ENCODE measurements at places on chromosomes 5 and 9.

DNA sequence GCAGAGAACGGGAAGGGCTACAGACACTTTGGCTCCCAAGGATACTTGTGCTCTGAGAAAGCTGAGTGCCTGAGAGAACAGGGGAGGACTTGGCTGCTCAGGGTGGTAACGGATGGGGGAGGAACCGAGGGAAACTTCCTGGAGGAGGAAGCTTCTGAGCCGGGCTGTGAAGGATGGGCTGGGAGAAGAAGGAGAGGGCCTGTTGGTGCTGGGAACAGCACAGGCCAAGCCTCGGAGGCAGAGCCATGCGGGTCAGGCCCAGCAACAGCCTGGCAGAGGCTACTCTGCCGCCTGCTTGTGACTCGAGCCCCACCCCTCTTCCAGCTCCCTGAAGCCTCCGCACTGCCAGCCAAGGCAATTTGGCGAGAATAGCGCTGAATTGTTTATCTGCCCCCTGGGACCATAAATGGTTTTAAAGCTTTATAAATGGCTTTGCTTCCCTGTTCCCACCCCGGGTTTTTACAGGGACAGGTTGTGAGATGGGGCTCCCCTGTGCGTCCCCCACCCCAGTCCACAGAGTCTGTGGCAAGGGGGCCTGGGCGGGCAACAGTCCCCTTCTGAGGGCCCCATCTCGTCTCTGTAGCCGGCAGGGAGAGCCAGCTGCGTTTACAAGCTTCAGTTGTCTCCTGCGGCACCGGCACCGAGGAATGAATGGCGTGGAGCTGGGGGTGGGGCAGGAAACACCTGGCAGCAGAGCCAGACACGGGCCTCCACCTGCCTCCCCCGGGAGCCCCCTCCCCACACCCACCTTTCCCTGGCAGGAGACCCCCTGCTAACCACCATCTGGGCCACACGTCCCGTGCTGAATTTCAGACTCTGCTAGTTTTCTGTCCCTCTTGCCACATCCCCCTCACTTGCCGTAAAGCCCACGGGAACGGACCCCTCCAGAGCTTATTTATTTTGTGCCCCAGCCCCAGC is 24.4 kb downstream of the FAM163B start:
- no peaks in the 10 kb centered on the region for H3K36me3 ChIP-seq
- DNase-seq: no peak
- H3K27ac ChIP-seq: no peak overlapping the region
- H3K4me1 ChIP-seq: peaks cover 16% of the 10 kb centered on the region
- H3K4me3 ChIP-seq: no peak overlapping the region

GRCh38 chr9:135983208-135984071 is 22.3 kb upstream of the UBAC1 start:
- no peak overlapping the region for H3K4me3 ChIP-seq
- peaks cover 26% of the 10 kb centered on the region for H3K4me1 ChIP-seq
- no peak for DNase-seq
- H3K36me3 ChIP-seq: no peaks in the 10 kb centered on the region
- H3K27me3 ChIP-seq: no peaks in the 10 kb centered on the region

GRCh38 chr5:119397518-119398380 is 41.9 kb downstream of the TNFAIP8 start:
- H3K27me3 ChIP-seq: no peaks in the 10 kb centered on the region
- peak overlapping the region; percentile 9 for H3K27ac ChIP-seq
- no peak overlapping the region for H3K4me3 ChIP-seq
- no peak for DNase-seq
- peaks cover 20% of the 10 kb centered on the region for H3K36me3 ChIP-seq

- no peaks in the 10 kb centered on the region for H3K27me3 ChIP-seq
- no peak overlapping the region for H3K4me3 ChIP-seq
Measured at GRCh38 chr9:133002147-133003070, 23.9 kb downstream of the GFI1B start.

DNA sequence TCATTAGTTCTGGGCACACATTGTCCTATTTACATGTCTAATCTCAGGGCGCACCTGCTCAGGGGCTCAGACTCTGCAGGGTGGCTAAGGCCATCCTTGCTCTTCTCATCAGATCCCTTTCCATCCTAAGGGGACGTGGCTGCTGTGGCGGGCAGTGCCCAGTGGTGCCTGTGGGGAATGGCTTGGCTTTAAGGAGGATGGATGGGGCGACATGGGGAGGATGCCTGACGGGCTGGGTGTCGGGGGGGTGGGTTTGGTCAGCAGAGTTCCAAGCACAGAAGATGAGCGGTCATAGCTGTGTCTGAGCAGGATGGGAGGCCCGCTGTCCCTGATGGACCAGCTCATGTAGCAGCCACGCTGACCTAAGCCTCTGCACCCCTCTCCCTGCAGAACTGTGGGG is 40.9 kb upstream of the SUSD3 start:
- no peaks in the 10 kb centered on the region for H3K27me3 ChIP-seq
- no peak overlapping the region for H3K27ac ChIP-seq
- H3K36me3 ChIP-seq: peaks cover 96% of the 10 kb centered on the region
- no peak for DNase-seq

DNA sequence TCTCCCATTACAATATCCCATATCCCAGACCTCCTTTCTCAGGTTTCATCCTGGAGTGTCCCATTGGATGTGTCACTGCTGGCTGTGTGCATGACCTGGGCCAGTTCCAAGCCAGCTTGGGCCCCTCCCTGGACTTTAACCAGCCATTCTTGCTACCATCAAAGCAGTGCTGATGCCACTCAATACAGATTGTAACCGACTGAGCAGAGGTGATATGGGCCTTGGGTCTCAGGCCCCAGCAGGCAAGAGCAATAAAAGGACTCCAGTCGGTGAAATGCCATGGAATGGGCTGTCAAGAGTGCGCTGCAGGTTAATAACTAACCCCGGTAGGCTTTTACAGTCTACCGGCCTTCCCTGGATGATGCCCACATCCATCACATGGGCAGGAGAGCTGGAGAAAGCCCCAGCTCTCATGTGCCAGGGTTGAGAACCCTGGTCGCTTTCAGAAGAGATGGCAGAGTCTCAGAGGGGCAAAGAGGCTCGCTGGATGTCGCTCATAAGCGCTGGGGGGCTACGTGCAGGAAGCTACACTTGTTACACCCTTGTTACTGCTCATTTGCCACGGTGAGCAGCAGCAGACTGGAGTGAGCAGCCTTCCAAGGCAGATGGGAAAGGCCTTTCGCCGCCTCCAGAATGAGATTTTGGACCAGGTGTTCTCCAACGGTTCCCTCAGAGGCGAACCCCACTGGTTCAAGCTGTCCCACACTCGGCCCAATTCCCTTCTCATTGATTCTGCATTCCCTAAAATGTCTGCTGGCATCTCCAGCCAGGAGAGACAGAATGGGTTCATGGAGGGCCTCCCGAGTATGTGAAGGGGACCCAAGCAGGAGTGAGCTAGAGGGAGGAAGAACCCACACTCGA is 13.2 kb downstream of the EPB41L4B start:
- H3K27ac ChIP-seq: no peak overlapping the region
- peaks cover 12% of the 10 kb centered on the region for H3K27me3 ChIP-seq
- H3K36me3 ChIP-seq: no peaks in the 10 kb centered on the region
- no peak for DNase-seq
- no peaks in the 10 kb centered on the region for H3K4me1 ChIP-seq

GRCh38 chr5:56281489-56282165 is 48.5 kb upstream of the ANKRD55 start:
- H3K27me3 ChIP-seq: peaks cover 7% of the 10 kb centered on the region
- no peak overlapping the region for H3K4me3 ChIP-seq
- no peaks in the 10 kb centered on the region for H3K4me1 ChIP-seq
- H3K27ac ChIP-seq: no peak overlapping the region
- H3K36me3 ChIP-seq: no peaks in the 10 kb centered on the region
- no peak for DNase-seq

DNA sequence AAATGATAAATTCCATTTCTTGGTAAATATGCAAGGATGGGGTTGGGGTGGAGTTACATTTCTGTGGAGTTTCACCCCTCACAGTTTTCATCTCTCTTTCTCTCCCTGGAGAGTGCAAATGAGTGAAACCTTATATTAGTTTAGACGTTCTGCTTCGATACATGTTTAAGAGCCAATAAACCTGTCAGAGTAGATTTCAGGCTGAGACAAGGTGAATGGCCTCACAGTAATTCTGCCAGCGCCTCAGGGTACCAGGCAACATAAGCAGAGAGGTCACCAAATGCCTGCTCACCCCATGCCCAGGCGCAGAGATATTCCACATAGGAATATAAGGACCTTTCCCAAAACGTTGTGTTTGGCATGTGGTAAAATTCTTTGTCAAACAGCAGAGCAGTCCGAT is 154.9 kb upstream of the VLDLR start:
- no peak overlapping the region for H3K4me3 ChIP-seq
- H3K4me1 ChIP-seq: no peaks in the 10 kb centered on the region
- DNase-seq: no peak

- no peak overlapping the region for H3K4me3 ChIP-seq
- no peaks in the 10 kb centered on the region for H3K27me3 ChIP-seq
- no peak overlapping the region for H3K27ac ChIP-seq
- H3K4me1 ChIP-seq: no peaks in the 10 kb centered on the region
- no peaks in the 10 kb centered on the region for H3K36me3 ChIP-seq
Measured at GRCh38 chr5:78545406-78545805, 103.2 kb downstream of the LHFPL2 start.

DNA sequence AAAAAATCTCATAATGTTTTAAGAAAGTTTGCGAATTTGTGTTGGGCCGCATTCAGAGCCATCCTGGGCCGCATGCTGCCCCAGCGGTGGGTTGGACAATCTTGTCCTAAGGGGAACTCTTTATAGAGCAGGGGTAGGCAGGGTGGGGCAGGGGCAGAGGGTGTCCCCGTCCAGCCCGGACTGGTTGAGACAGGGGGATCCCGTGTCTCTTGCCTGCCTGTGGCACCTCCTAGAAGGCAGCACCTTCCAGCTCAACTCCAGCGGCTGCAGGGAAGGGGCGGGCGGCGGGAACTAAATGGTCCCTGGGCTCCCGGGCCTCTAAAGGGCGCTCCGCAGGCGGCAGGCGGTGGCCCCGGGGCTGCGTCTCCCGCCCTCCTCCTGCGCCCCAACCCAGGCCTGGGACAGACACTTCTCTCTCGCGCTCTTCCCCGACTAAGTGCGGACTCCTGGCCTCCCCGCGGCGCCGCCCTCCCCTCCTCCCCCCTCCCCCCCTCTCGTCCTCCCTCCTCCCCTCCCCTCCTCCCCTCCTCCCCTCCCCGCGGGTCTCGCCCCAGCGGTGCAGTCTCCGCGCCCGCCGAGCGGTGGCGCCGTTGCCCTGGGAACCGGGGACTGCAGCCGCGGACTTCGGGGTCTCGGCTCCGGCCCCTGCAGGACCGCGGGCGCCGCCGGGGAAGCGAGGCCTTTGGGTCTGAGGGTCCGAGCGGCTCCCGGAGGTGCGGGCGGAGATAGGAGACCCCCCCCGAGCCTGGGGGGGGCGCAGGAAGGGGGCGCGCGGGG is 132.6 kb downstream of the MRPL36 start:
- no peak overlapping the region for H3K4me3 ChIP-seq
- peaks cover 12% of the 10 kb centered on the region for H3K4me1 ChIP-seq
- no peak overlapping the region for H3K27ac ChIP-seq
- peak; percentile 32 for DNase-seq
- H3K27me3 ChIP-seq: peaks cover 6% of the 10 kb centered on the region

DNA sequence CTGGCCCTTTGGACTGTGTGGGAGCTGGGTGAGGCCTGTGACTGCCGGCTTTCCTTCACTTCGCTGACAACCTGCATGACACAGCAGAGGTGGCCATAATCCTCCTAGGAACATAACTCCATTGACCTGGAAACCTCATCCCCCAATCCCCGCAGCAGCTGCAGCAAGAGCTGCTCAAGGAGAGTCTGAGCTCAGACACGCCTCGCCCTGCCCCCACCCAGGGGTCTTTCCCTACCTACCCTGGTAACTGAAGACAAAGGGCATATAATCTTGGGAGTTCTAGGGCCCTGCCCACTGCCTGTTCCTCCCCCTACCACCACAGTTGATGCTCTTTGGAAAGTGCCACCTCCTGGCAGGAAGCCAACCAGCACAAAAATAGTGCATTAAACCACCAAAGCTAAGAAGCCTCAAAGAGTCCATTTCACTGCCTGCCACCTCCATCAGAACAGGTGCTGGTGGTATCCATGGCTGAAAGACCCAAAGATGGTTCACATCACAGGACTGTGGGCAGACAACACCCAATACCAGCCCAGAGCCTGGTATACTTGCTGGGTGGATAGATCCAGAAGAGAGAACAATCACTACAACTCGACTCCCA is 18.4 kb downstream of the TRIM36 start:
- H3K27ac ChIP-seq: no peak overlapping the region
- H3K4me3 ChIP-seq: no peak overlapping the region
- H3K4me1 ChIP-seq: no peaks in the 10 kb centered on the region

- no peak for DNase-seq
- H3K27me3 ChIP-seq: no peaks in the 10 kb centered on the region
- no peaks in the 10 kb centered on the region for H3K36me3 ChIP-seq
- no peak overlapping the region for H3K4me3 ChIP-seq
Measured at GRCh38 chr5:123176938-123177275, 87.9 kb downstream of the PRDM6 start.

- peak within 1 kb of the TSS; percentile 77 for H3K4me3 ChIP-seq
- H3K27ac ChIP-seq: peak within 1 kb of the TSS; percentile 51
- H3K4me1 ChIP-seq: peaks cover 4% of the 10 kb centered on the region
- no peaks in the 10 kb centered on the region for H3K27me3 ChIP-seq
- H3K36me3 ChIP-seq: no peaks in the 10 kb centered on the region
- DNase-seq: peak; percentile 85
Measured at GRCh38 chr9:116687074-116687753, at the start of gene TRIM32. TSS of gene TRIM32 (plus strand) at chr9:116687305. CDS start at chr9:116697743, 10,438 bp downstream.

- no peaks in the 10 kb centered on the region for H3K36me3 ChIP-seq
- no peak overlapping the region for H3K4me3 ChIP-seq
- no peak for DNase-seq
Measured at GRCh38 chr9:107874591-107875369, 385.2 kb upstream of the KLF4 start.
